ENCODE measurements at places on chromosomes 13 and 19.

GRCh38 chr13:42981853-42982252 lies 10.2 kb downstream of the EPSTI1 start:
- DNase-seq: no peak

DNA sequence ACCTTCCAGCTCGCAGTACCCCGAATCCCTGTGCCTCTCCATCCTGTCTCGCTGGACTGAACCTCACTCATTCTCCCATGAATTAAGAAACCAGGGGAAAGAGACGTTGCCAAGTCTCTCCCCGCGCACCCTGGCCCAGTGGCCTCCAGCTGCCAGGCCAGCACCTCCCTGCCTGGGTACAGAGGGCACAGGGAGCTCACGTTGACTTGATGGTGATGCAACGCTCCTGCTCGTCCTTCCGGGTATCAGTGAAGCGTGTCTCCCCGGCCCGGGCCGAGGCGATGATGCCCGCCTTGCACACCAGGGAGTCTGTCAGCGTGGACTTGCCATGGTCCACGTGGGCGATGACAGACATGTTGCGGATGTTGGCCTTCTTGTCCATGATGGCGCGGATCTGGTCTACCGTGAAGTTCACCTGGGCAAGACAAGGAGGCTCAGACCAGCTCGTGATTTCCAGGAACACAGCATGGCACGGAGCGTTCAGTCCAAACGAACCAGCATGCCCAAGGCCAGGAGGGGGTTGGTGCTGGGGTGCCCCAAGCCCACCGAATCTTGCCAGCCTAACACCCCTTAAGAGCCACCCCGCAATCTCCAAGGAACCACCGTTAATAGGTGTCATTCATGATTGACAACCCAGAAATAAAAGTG lies 1.2 kb downstream of the EEF2 start:
- no peak for DNase-seq

DNA sequence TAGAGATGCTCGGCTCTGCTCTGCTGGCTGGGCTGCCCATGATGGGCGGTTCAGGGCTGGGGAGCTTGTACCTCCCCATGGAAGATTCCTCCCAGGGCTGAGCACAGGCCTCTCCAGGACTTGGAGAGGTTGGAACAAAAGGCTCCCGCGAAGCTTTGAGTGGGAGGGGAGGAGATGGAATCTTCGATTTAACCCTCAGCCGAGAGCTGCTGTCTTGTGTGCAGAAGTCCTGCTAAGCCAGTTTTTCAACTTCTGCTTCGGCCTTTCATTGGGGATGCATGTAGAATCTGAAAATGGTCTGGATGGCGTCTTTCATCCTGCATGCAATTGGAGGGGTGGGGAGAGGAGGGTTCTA lies 163.3 kb downstream of the KDM4B start:
- no peak for DNase-seq

DNA sequence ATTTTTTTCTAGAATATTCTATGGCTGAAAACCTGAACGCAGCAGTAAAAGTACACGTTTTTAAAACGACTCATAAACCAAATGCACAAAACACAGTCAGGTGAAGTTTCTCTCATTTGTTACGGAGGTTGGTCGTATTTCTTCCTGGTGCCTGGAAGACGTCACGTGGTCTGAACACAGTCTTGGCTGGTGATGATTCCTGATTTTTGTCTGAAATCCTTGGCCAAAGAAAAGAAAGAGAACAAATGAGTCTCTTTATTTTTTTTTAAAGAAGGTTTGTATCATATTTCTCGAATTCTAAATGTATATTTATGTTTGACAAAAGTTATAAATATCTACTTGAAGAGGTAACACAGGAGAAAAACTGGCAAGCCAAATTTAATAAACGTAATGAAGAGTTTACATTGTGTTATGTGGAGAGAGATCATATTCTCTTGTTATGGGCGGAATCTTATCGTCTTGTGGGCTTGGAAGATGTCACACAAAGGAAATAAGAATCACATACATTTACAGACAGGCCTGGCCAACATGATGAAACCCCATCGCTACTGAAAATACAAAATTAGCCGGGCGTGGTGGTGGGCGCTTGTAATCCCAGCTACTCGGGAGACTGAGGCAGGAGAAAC lies 10.0 kb upstream of the PNMA8A start:
- DNase-seq: no peak

DNA sequence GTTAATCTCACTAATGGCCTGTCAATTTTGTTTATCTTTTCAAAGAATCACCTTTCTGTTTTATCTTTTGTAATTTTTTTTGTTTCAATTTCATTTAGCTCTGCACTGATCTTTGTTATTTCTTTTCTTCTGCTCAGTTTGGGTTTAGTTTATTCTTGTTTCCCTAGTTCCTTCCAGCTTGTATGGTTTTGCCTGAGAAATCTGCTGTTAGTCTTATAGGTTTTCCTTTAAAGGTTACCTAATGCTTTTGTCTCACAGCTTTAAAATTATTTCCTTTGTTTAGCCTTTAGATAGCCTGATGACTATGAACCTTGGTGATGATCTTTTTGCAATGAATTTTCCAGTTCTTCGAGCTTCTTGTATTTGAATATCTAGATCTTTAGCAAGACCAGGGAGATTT lies 1869.8 kb upstream of the PCDH20 start:
- DNase-seq: no peak

DNA sequence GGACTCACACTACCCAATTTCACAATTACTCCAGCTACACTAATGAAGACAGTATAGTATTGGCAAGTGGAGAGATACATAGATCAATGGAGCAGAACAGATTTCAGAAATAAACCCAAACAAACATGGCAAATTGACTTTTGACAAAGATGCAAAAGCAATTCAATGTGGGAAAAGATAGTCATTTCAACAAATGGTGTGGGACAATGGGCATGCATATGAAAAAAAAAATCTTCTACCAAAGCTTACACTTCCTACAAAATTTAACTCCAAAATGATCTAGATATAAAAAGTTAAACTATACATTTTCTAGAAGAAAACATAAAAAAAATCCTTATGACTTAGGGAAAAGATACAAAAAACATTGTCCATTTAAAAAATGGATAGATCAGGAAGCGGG lies 2.7 kb upstream of the IGFL4 start:
- no peak for DNase-seq

- no peak for DNase-seq
Measured at GRCh38 chr13:46571189-46571908, 18.4 kb downstream of the LRCH1 start.

DNA sequence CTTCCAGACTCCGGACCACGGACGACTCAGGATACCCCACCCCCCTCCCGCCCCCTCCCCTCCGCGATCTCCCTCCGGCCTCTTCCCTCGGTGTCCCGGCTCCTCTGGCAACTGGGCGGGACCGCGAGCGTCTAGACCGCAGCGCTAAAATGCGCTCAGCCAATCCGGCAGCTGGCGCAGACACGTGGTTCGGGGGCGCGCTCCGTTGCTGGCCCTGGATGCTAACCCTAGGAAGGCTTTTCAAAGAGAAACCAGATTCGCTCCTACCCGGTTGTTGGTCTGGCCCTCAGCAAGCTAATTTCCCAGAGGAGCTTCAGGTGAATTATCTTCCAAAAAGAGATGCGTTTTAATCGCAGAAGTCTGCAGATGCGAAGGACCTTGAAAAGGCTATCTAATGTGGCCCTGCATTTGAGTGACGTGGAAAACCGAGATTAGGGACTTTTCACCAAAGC lies at the start of gene DZIP1:
Gene DZIP1, minus strand, starts transcription at position 106 of the 452 bp plus-strand sequence. CDS start 2,677 bp downstream, outside the sequence.
- no peak for DNase-seq

DNA sequence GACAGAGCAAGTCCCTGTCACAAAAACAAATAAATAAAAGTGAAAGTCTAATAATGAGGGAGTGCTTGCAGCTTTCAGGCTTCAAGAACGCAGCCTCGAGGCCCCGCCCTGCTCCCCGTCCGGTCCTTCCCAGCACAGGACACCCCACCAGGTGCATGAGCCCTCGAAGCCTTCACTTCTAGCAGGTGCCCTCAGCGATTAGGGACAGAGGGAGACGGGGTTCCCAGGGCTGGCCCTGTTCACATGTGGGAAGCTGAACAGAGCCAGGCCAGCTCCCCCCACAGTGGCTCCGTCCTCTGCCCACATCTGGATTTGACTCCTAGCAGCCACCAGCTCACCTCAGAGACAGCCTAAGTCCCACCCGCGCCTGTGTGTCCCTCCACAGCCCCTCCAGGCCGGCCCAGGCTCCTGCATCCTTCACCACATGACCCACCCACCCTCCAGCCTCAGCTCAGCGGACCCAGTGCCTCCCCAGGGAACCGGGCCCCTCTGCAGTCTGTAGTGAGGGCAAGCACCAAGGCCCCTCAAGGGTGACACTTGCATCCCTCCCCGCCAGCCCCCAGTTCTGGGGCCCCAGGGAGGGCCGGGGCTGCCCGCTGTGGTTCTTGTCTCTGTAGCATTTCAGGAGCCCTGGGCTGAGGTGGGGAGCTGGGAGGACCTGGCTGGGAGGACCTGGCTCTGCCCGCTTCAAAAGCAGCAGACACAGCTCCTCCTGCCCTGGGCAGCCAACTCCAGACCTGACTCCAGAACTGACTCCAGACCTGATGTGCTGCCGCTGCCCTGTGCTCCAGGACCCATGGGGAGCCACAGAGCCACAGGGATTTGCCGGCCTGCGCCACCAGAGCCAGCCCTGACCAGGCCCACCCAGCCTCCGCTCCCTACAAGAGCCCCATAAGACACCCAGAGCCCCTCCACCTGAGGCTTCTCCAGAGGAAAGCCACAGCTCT lies 27.2 kb downstream of the GPX4 start:
- DNase-seq: no peak

GRCh38 chr13:50576156-50576555 lies 267.3 kb downstream of the DLEU7 start:
- DNase-seq: no peak

DNA sequence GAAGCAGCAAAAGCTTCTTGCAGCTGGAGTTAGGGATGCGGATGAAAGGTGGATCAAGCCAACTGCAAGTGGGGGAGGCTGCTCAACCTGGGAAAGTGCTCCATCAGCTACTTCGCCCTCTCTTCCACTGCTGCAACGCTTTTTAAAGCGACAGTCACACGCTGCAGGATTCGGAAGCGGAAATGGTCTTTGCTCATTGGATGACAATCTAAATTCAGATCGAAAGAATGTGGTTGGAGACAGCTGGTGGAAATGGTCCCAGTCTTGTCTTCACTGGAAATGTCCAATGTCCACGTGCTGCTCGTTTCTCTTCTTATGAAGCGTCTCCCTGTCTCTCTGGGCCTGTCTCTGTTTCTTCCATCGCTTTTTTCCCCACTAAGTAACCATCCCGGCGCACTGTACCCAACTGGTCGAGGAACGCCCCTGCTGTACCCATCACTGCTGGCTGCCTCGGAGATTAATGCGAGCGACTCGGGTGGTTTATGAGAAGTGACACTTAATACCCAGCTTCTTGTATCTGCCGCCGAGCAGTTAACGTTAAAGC lies 2.1 kb upstream of the FGF9 start:
- no peak for DNase-seq

DNA sequence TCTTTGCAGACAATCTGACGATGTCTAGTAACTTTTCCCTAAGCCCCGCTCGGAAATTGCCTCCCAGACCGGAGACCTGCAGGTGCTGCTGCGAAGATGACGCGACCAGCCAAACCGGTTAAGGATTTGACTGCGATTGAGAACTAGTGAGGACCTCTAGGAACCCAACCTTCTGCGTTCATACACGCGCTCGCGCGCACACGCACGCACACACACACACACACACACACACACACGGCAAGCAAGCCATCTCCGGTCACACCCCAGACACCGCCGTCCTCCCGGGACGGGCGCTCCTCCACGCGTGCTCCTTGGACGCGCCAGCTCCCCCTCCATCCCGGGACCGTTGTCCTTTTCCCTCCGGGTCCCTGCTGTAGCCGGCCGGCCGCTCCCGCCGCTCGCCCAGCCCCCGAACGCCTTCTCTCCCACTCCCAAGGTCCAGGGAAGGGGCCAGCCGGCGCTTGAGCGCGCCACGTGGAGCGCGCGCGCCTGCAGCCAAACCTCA lies 1.2 kb downstream of the TBC1D4 start:
- DNase-seq: peak; percentile 26

DNA sequence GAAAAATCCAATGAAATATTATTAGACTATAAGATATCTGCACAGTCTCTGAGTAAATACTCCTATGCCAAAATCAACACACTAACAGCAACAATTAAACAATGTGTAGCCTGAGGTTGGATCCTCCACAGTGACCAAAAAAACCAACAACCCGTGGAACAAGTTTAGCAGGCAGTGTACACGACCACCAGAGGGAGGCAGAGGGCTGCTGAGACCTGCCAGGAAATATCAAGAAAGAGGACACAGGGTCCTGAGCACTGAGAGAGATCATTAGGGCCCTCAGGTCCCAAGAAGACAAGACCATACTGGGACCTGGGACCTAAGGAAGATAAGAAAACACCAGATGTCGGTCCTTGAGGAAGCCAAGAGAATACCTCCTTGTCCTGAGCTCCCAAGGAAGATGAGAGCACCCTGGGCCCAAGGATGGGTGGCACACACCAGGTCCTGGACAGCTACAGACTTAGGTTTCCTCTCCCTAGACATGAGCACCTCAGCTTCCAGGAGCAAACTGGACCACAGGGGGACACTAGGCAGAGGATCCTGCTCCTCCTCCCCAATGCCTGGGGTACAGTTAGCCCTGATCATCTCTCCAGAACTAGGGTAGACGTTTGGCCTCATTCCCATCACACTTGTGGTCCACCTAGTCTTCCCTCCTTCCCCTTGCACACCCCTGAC lies 822 bp upstream of the ZNF274 start:
- DNase-seq: peak; percentile 19

- DNase-seq: no peak
Measured at GRCh38 chr13:73058432-73058735, 421 bp upstream of the KLF5 start.

GRCh38 chr19:49741210-49741844 lies 21.8 kb downstream of the TSKS start:
- DNase-seq: no peak

DNA sequence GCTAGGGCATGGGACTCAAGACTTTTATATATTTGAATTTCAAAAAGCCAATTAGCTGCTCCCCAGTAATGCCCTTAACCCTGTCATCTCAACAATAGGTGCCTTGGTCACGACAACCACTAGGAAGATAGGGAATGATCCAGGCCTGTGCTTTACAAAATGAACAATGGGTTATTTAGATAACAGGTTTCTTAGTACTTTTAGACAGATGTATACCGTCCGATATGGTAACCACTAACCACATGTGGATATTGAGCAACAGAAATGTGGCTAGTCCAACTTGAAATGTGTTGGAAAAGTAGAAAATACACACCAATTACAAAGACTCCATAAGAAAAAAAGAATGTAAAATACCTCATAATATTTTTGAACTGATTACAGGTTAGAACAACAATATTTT lies 201.2 kb downstream of the LHFPL6 start:
- DNase-seq: no peak

- no peak for DNase-seq
Measured at GRCh38 chr19:14449321-14449720, 16.2 kb downstream of the PKN1 start.
